Stimulated activated CD8-positive, alpha-beta memory T cell treated with anti-CD3 and anti-CD28 coated beads, Interleukin-4, amount 100 ng/mL, for 1 hour (primary cell): ENCODE measurements at places on chromosomes 2 and 18.

DNA sequence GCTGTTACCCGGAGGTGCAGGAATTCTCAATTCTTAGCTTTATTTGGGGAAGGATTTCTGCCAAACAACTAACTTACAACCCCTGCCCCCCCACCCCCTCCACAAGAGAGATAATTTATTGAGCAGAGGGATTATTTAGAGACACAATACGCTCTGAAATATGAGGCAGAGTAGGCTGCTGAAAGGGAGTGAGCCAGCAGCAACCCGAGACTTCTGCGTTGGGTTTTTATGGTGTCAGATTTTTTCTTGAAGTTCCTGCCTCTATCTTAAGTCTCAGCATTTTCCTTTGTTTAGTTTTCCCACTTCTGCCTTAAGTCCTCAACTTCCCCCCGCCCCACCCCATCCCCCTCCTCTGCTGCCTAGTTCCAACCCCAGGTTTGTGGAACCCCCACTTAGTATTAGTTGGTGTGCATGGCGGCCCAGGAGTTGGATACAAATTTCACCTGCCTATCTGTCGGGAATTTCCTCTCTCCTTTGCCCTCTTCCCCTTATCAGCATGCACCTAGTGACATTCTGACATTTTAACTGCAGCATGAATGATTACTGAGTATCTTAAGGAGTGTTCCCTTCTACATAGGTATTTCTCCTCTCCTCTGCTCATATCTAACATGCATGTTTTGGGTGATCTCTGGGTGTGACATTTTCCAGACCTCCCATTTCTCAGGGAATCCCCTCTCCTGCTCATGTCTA, 1635.9 kb upstream of the LRRTM1 start:
- no peak for DNase-seq

GRCh38 chr2:216644842-216645635, 11.8 kb downstream of the IGFBP2 start:
- DNase-seq: no peak

- no peak for DNase-seq
Observed at GRCh38 chr2:112156152-112156986, 18.2 kb downstream of the FBLN7 start.

DNA sequence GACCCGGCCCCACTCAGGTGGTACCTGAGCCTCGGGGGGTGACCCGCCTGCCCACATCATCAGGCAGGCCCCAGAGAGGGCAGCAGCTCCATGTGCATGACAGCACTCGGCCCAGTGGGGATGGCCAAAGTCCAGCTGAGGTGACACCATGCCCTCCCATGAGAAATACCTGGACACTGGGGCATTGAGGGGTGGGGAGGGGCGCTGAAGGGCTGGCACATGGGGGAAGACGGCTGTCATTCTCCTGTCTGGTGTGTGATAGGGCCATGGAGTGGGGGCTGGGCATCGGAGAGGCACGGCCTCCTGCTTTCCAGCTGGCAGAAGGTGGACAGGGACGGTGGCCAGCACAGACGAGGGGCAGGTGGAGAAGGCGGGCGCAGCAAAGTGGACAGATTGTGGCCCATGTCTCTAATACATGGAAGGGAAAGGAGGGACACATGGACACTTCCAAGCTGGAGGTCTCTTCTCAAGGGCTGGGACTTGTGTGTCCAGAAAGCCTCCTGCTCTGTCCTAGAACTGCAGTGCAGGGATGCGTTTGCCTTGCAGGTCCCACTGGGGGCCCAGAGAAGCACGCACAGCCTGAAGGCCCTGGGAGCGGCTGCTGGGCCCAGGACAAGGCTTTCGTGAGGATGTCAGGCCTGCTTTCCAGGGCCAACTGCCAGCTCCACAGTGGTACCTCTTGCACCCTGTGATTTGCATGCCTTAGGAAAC, 302.2 kb downstream of the NDUFA10 start:
- no peak for DNase-seq

- DNase-seq: no peak
Observed at GRCh38 chr2:10884574-10884975, 27.2 kb upstream of the KCNF1 start.

GRCh38 chr2:234394450-234394849, 102.4 kb downstream of the ARL4C start:
- no peak for DNase-seq

DNA sequence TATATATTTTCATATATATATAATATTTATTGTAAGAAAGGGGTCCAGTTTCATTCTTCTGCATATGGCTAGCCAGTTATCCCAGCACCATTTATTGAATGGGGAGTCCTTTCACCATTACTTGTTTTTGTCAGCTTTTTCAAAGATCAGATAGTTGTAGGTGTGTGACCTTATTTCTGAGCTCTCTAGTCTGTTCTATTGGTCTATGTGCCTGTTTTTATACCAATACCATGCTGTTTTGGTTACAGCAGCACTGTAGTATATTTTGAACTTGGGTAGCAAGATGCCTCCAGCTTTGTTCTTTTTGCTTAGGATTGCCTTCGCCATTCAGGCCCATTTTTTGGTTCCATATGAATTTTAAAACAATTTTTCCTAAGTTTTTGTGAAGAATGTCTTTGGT, 320.1 kb downstream of the CDH2 start:
- no peak for DNase-seq

- no peak for DNase-seq
Observed at GRCh38 chr2:14520385-14520945, 112.1 kb upstream of the LRATD1 start.

DNA sequence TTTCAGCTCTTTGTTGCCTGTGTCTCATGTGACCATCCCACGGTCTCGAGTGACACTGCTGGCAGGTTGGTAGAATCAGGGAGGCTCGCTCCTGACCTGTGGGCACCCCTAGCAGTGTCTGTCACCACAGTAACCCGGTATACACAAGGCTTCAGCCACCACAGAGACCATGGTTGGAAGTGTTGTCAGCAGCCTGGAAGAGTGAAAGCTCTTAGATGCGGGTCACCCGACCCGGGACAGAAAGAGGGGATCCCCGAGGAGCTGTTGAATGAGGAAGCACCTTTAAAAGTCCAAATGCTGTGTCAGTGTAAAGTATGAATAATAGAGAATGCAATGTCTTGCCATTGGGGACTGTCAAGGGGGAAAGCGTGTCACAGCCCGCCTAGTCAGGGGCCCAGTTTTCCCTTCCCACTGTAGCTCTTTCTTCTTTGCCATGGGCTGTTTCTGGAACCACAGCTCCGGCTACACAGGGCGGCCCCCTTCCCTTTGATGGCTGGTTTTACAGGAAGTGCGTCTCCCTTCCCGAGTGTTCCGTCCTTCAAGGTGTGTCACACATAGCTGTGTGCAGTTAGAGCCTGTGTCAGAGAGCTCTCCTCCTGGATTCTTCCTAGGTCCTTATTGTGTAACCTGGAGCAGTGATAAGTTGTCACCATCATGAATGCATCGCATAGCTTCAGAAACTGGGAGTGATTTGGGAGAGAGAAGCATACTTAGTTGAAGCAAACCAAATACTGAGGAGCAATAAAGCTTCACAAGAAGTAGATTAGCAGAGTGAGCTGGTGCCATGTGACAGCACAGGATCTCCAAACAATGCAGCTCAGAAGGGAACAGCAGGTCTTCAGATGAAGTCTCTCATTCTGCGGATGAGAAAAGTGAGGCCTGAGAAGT, 81.4 kb downstream of the MTCL1 start:
- no peak for DNase-seq

- DNase-seq: no peak
Observed at GRCh38 chr2:193276560-193276959, 1081.8 kb upstream of the TMEFF2 start.

- DNase-seq: no peak
Observed at GRCh38 chr2:46964835-46965560, 49.4 kb upstream of the MCFD2 start.

DNA sequence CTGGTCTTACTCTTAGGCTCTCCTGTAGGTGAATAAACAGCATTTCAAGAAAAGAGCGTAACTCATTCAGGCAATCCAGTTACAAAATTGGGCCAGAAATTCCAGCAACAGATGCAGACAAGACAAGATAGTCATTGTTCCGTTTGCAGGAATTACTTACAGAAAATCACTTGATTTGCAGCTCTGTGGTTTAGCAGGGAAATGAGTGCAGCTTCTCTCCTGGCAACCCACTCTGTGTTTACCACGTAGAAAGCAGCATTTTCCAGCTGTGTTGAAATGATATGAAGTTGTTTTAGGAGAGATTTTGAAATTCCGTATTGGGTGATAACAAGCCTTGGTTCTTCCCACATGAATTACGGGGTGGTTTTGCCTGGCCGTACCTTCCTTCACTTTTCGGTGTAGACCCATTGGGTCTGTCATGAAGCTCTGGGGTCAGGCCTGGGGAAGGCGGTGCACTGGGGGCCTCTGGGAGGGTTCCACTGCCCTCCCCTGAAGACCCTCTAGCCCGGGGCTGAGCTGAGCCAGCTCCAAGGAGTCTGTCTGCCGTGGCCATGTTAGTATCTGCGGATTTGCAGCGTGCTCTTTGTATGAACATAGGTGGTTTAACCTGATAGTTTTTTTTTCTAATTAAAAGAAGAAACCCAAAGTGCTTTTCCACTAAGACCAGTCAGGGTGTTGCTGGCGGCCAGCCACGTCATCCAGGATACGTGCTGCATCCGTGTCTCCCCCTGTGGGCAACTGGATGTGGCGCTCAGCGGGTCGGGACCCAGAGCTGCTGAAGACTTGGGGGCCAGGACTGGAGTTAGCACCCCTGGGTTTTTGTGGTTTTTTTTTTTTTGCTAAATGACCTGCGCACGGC, 58.9 kb upstream of the KCNG2 start:
- DNase-seq: no peak

DNA sequence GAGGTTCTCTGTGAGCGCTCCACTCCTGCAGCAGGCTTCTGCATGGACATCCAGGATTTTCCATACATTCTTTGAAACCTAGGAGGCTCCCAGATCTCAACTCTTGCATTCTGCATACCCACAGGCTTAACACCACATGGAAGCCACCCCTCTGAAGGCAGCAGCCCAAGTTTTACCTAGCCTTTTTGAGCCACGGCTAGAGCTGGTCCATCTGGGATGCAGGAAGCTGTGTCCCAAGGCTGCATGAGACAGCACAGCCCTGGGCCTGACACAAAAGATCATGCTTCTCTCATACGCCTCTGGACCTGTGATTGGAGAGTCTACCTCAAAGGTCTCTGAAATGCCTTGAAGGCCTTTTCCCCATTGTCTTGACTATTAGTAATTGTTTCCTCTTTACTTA, 53.6 kb upstream of the RPRM start:
- no peak for DNase-seq

DNA sequence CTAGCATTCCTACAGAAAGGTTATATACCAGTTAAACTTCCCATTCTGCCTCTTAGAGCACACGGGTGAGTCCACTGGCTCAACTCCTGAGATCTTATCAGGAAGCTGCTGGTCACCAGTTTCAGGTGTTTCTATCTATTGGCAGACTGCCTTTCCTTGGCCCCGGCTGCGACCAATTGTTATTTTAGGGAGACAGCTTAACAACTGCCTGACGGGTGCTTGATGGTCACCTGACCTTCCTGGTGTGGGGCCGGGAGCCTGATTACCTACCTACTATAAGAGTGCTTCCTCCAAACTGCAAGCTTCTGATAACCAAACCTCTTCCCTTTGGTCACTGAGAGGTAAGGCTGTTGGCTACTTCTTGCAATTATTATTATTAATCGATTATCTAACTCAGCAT, 122.1 kb upstream of the XIRP2 start:
- DNase-seq: no peak

DNA sequence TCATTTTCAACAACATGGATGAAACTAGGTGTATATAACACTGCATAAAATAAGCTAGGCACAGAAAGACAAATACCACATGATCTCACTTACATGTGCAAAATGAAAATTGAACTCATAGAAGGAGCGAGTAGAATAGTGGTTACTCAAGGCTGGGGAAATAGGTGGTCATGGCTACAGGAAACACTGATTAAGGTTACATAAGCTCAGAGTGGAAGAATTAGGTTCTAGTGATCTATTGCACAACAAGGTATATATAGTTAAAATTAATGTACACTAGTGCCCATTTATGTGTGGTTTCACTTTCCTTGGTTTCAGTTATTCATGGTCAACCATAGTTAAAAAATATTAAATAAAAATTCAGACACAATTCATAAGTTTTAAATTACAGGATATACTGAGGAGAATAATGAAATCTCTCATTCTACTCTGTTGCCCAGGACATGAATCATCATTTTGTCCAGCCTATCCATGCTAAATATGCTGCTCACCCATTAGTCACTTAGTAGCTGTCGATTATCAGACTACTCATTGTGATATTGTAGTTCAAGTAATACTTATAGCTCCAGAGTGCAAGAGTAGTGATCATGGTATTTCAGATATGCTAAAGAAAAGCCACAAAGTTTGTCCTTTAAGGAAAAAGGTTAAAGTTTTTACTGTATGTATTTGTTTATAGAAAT, 1530.9 kb upstream of the LRRTM1 start:
- DNase-seq: no peak

- no peak for DNase-seq
Observed at GRCh38 chr2:110978756-110979470, 141.8 kb upstream of the BCL2L11 start.

- no peak for DNase-seq
Observed at GRCh38 chr2:168848225-168848624, 42.0 kb downstream of the SPC25 start.

GRCh38 chr18:9814431-9814830, 71.3 kb upstream of the TXNDC2 start:
- no peak for DNase-seq

- no peak for DNase-seq
Observed at GRCh38 chr2:216216951-216217903, 108.1 kb downstream of the XRCC5 start.

DNA sequence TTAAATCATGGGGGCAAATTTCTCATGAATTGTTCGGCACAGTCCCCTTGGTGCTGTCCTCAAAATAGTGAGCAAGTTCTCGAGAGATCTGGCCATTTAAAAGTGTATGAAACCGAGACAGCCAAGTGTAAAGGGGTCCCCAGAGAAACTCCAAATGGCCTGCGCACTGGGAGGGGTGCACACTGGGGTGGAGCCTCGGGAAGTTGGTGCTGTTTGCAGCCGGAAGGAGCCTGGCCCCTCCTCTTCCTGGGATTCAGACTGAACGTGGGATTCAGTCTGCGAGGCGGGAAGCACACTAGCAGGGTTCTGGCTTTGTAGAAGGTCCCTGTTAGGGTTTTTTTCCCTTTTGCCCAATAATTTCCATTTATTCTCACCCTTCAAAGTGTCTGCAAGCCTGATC, 48.8 kb downstream of the RABL2A start:
- DNase-seq: no peak

- no peak for DNase-seq
Observed at GRCh38 chr2:81327911-81328310, 1023.4 kb upstream of the LRRTM1 start.

GRCh38 chr2:187842978-187843847, 289.0 kb upstream of the TFPI start:
- DNase-seq: no peak

DNA sequence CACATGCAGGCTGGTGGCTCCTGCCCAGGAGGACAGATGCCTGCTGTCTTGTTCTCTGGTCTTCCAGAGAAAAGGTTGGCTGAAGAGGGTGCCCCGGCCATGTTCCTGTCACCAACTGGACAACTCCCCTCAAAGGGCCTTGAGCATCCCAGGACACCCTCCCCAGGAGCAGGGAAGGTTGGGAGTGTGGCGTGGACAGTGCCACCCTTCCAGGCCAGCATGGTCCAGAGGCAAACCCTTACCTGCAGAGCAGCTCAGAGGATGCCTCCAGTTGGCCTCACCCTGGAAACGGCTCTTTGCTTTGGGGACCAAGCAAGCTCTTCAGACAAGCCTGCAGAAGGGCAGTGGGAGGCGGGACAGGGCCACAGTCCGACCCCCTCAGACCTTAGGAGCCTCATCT, 4.9 kb upstream of the GPC1 start:
- DNase-seq: no peak
